ENCODE measurements at places on chromosomes 12 and 14.

- DNase-seq = no peak
Observed at GRCh38 chr12:22743700-22744099, 118.7 kb downstream of the ETNK1 start.

DNA sequence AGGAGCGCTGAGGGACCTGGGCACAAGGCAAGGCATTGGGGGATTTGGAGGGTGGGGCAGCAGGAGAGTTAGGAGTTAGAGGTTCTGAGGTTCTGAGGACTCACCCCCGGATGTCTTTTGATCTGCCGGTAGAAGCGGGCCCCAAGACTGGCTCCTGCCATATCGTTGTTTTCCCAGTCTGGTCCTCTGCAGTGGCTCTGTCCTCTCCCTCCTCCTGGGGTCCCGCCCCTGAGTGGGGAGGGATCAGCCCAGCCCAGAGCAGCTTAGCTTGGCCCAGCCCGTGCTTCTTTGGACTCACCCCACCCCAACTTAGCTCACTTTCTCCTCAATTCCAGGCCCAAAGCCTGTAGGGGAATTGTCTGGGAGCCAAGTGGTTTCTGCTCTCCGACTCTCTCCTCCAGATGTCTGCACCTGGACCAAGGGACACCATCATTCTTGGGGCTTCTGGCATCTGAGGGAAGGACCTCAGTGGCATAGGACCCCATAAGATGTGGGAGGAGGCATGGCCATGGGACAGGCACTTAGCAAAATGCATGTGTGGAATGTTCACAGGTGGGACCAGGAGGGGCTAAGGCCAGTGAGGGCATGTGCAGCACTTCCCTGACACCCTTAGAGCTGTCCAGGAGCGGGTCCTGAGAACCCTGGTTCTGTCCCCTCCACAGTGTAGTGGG lies 7.5 kb downstream of the SHMT2 start:
- DNase-seq = no peak

- DNase-seq = no peak
Observed at GRCh38 chr12:73547421-73547820, 990.2 kb upstream of the ATXN7L3B start.

GRCh38 chr12:57367121-57367520 lies 63.7 kb downstream of the R3HDM2 start:
- no peak for DNase-seq

- no peak for DNase-seq
Observed at GRCh38 chr12:124691429-124691828, 124.0 kb upstream of the NCOR2 start.

DNA sequence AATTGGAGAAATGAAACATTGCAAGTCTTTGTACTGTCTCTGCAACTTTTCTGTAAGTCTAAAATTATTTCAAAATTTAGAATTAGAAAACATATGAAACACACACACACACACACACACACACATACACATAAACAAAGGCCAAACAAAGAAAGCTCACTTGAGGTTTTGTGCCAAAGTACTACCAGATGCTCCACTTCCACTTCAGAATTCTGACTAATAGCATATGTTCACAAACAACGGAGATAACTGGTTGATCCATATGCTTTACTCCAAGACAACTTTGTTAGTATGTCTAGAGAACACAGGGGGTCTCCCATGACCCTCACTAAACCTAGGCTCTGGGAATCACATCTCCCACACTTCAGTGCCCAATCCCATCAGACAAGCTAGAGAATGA lies 133.8 kb upstream of the CLEC14A start:
- DNase-seq = no peak

- DNase-seq = peak; percentile 17
Observed at GRCh38 chr14:21874167-21874566, 200.5 kb upstream of the OR4E1 start.

DNA sequence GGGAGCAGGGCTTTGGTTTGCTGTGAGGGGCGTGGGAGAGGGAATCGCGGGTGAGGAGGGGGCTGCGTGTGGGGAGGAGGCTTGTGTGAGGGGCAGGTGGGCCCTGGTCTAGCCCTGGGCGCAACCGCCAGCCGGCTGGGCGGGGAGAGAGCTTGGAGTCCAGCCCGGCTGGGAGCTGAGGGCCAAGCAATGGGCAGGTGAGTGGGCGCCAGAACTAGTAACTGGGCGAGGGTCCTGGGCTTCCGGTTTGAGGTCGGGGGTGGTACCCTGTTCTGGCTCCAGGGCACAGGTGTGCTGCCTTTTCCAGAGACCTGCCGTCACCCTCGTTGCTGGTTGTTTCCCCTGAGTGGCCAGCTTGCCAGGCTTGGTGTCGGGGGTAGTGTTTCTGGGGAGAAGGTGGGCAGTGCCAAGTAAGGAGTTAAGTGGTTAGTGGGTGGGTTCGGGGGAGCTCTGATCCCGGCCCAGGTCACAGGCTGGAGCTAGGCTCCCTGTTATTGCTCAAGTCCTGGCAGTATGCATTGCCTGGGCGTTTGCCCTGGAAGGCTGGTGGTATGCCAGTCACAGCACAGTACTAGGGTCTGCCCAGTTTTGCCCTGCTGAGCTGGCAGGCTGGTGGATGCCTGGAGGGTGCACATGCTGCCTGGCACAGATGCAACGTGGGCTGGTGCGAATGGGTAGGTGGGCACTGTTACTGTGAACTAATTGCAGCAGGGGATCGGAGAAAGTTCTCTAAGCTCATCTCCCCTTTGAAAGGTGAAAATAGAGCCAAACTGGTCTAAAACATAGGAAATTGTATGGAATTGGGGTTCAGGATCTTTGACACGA lies 683 bp downstream of the CIPC start:
- peak; percentile 31 for DNase-seq

DNA sequence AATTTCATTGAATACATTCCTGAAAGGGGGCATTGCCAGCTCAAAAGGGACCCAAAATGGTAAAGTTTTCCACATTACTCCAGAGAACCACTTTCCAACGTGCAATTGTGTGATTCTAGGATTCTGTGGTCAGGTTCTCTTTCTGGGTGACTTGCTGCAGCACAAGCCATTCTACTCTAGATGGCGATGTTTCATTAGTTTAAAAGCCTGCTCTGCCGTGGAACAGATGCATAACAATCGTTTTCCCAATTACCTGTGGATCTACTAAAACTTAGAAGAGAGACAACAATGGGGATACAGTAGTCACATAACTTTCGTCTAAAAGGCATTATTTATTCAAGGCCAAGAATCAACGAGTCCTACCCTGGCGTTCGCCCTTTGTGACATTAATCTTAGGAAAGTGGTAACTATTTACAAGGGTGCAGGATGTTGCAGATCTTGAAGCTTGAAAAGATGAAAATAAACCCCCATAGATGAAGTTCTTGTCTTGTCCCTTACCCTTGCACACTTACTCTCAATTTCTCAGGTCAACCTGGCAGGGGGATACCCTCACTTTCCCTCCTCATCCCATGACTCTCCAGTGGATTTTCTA lies 400.9 kb downstream of the SNAPC1 start:
- peak; percentile 28 for DNase-seq

GRCh38 chr12:132247718-132248452 lies 81.5 kb downstream of the GALNT9 start:
- no peak for DNase-seq

DNA sequence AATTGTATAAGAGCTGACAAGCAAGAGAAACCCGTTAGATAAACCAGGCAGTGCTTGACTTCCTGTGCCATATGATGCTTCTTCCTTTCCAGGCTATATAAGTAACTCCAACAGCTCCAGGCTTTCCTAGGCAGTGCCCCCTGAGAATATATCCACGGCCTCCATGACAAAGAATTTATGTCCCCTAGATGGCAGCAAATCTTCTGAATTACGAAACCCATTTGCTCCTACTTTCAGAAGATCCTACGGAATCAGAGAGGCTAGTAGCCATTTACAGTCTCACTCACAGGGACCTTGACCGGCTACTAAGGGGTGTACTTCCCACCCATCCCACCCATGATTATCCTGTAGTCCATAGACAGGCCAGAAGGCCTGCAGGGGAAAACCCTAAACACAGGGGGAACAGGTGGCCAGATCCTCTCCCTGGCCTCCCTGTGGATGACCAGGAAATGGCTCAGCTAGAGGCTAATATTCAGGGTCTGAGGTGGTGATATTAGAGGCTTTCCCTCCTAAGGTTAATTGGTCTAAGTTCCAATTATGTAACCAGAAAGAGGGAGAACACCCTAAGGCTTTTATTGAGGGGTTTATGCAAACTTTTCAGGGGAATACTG lies 77.2 kb upstream of the DCD start:
- no peak for DNase-seq

GRCh38 chr12:129179941-129180553 lies 326.8 kb downstream of the GLT1D1 start:
- no peak for DNase-seq

DNA sequence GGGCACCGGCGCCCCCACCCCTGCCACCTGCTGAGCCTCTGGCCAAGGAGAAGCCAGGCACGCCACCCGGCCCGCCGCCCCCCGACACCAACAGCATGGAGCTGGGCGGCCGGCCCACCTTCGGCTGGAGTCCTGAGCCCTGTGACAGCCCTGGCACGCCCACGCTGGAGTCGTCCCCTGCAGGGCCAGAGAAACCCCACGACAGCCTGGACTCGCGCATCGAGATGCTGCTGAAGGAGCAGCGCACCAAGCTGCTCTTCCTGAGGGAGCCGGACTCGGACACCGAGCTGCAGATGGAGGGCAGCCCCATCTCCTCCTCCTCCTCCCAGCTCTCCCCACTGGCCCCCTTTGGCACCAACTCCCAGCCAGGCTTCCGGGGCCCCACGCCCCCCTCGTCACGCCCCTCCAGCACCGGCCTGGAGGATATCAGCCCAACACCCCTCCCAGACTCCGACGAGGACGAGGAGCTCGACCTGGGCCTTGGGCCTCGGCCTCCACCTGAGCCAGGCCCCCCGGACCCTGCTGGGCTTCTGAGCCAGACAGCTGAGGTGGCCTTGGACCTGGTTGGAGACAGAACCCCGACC lies 6.5 kb downstream of the SETD1B start:
- no peak for DNase-seq
